ENCODE measurements at places on chromosomes 4 and X.
A peak's percentile ranks its signal among the peaks of the same experiment; 100 is the strongest.

DNA sequence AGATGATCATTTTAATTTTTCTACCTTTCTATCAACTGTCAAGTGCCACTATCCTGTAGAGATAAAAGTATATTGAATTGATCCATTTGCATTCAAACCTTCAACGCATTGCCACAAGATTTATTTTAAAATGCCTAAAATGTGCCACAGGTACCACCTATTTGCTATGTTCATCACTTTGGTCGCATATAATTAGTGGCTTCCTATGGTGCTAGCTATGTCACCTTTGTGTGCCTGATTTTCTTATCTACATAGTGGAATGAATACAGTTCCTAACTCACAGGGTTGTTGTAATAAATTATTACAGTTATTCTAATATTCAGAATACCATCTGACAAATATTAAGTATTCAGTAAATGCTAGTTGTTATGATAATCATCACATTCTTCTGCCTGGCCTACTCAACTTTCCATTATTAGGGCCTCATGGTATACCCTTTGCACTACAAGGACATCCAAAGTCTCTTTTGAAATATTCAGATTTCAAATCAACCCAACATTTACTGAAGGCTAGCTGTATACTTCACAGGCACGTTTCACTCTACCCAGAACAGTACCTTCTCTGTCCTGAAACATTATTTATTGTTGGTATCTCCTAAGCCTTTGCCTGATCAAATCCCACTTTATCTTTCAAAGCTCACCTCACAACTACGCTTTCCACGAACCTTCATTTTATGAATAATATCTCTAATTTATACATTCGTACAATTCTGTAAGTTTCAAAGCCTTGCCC lies 62.4 kb downstream of the ANXA10 start:
- DNase-seq = no peak

DNA sequence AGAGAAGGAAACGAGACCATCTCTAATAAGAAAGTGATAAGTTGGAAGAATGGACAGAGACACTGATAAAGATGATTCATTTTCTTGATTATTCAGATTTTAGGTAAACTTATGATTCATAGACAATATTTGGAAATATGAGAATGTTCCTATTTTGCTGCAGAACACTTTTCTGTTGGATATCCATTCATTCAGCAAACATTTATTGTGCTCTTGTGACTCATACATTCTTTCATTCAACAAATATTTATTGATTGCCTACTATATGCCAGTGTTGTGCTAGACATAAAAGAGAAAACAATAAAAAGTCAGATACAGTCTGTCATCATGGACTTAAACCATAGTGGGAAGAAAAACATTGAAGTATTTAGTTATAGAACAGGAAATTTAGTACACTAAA lies 1232.0 kb downstream of the STIM2 start:
- no peak for DNase-seq

GRCh38 chr4:168487282-168488035 lies 7.2 kb upstream of the DDX60L start:
- DNase-seq = no peak

GRCh38 chr4:8336412-8337075 lies 67.0 kb downstream of the HTRA3 start:
- DNase-seq = no peak

DNA sequence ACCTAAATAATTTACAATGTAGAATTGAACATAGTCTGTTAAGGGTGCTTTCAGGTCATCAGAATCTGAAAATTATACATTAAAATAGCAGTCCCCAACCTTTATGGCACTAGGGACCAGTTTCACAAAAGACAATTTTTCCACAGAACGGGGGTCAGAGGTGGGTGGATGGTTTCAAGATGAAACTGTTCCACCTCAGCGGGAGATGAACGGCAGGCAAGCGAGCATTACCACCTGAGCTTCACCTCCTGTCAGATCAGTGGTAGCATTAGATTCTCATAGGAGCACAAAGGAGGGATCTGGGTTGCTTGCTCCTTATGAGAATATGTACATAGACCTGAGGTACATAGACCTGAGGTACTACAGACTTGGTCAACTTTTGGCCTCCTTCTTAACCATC lies 29.0 kb downstream of the LRBA start:
- no peak for DNase-seq

GRCh38 chr4:85725721-85726170 lies 250.8 kb downstream of the ARHGAP24 start:
- DNase-seq = no peak

DNA sequence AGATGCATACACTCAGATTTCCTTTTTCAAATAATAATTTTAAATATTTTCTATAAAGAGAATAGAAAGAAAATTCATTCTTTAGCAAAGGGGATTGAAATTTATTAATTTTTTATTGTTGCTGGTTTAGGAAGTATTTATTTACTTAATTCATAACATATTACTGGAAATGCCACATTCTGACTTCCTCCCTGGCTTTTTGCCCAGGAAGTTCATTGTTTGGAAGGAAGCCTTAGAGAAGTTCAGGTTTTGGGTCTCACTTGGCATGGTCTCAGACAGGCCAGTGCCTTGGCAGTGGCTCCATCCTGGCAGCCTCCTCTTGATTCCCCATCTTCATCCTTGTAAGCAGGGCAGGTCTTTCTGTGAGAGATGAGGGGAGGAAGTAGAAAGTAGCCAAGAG lies 50.5 kb downstream of the IL15 start:
- no peak for DNase-seq

DNA sequence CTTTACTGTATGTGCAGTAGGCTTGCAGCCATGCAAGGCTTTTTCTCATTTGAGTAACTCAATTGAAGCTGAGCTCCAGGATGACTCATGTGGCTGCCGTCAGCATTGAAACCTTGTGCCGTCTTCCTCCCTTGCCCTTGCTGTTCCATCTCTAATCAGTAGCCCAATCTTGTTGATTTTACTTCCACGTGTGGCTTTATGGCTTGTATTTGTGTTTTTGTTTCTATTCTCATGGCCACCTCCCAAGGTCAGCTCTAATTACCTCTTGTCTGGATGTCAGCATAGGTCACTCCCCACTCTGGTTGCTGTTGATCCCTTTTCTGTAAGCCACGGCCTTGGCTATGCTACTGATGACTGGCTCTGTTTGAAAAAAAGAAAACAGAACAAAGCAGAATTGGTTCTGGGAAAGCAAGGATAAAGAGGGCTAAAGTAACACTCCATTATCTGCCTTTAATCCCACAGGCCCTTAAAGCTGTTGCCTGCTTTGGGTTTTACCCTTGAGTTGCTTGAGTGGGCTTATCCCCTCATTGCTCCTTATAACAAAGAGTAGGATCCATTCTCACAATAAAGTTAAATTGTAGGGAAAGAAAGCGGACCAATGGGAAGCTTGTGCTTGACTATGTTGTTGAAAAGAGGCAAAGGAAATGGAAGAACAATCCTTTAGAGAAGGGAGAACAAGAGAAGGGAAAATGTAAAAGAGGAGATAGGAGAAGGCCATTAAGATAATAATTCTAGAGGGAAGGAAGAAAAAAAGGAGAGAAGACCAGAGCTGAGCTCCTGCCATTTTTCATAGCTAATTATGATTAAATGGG lies 173.9 kb upstream of the PGRMC2 start:
- DNase-seq = no peak

GRCh38 chr4:121788896-121789295 lies 12.2 kb upstream of the EXOSC9 start:
- no peak for DNase-seq

DNA sequence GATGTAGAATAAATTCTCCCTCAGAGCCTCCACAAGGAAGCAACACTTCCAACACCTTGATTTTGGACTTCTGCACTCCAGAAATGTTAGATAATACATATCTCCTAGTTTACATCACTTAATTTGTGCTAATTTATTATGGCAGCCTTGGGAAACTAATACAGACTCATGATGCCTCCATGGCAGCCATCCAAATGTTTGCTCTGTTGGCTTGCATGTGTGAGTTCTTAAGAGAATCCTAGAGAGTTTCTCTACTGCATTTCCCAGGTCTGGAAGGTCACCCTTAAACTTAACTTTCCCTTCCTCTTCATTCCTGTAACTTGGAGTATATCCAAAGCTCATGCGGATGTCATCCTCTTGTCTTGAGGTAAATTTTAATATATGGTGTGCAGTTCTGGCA lies 956.1 kb downstream of the ADGRL3 start:
- no peak for DNase-seq

GRCh38 chrX:109732017-109732801 lies 848 bp downstream of the ACSL4 start:
- DNase-seq = no peak

DNA sequence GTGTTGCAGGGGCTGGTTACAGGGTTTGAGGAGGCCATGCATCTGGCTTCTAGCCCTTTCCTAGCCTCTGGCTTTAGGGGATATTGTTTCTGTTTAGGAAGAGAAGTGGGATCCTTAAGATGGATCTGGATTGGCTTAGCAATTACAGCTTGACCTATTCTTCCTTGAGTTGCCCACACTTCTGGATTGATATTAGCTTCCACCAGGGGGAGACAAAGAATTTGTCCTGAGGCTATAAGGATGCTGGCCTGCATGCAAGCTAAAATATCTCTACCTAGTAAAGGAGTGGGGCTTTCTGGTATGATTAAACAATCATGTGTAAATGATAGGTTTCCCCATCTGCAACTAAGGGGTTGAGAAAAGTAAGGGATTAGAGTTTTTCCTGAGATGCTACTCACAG lies 117.2 kb downstream of the TEX13C start:
- DNase-seq = no peak

DNA sequence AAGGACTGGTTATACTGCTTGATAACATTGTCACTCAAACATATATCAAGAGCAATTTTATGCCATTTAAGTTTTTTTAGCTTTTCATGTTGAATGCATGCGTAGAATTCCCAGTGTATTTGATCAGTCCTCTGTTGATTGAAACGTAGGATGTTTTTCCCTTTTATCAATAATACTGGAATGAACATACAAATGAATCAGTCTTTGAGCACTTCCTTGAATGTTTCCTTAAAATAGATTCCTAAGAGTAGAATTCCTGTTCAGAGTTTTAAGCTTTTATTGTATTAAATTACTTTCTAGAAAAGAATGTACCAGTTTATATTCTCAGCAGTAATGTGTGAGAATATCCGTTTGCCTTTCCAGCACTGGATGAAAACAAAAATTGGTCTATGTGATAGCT lies 37.8 kb downstream of the ADD1 start:
- no peak for DNase-seq

- DNase-seq = no peak
Observed at GRCh38 chrX:42755815-42756214, 22.1 kb downstream of the PPP1R2C start.

GRCh38 chr4:184825141-184825895 lies 450 bp downstream of the ACSL1 start:
- no peak for DNase-seq

- peak; percentile 61 for DNase-seq
Observed at GRCh38 chr4:99816545-99817308, at the start of gene DAPP1. Gene DAPP1, plus strand, starts transcription at chr4:99816827. Its CDS starts 87 bp downstream, at chr4:99816914.

DNA sequence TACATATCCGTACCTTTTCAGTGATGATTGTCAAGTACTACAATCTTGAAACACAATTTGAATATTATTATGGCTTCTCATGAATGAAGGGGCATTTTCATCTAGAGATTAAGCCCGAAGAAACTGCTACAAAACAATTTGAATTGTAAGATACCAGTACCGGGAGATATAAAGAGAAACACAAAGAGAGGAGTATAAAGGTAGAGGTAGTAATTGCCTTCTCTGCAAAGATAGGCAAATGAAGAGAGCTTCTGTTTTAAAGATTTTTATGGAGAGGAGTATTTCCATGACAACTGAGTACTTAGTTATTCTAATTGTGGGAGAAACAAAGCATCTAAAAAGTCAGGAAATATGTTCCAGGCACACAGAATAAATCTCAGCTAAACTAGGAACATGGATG lies 25.3 kb upstream of the KCNIP4 start:
- no peak for DNase-seq

DNA sequence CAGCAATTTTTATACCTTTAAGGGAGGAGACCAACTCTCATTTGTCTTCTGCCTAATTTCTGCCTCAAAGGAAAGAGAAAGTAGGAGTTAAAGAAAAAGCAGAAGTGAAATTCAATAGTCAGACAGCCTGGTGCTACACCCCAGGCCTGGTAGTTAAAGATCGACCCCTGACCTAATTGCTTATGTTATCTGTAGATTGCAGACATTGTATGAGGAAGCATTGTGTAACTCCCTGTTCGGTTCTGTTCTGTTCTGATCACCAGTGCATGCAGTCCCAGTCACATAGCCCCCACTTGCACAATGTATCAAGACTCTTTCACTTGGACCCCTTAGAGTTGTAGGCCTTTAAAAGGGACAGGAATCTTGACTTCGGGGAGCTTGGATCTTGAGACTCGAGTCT lies 335.9 kb upstream of the AR start:
- DNase-seq = no peak

DNA sequence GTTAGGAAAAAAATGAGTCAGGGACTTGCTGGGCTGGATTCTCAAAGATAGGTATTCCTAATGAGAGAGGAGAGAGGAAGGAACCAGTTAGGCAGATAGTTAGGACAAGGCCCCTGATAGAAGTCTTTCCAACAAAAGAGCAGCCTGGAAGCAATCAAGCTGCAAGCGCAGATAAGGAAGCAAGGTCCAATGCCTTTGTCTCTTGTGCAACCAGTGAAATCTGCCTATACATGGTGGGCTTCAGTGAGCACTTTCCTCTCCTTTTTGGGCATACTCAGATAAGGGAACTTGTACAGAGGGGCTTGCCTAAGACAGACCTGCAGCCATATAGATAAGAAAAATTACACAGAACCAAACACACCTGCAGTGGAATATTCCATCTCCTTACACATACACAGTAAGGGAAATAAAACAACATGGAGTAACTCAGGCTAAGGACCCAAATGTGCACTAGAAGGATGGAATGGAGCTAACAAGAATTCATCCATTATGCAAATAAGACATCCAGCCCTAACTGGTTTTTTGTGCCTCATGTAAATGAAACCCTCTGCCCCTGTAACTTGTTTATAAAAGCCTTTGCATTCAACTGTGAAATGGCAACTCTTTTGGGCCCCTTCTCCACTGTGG lies 68.8 kb downstream of the PCDH18 start:
- DNase-seq = no peak

GRCh38 chrX:150348365-150348764 lies 14.8 kb upstream of the MAMLD1 start:
- no peak for DNase-seq

DNA sequence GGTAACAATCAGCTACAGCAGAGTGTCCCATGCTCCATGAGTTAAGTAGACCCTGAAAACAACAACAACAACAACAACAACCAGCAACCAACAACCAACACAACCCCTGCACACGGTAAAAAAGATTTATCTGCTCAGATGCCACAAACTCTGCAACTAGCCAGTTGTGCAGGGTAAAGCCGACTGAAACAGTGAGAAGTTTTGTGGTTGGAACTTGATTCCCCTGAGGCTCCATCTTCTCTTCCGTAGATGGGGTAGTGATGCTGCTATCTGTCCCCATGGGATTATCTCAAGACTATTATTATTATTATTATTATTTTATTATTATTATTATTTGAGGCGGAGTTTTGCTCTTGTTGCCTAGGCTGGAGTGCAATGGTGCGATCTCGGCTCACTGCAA lies 50.6 kb upstream of the RAPGEF2 start:
- DNase-seq = no peak

DNA sequence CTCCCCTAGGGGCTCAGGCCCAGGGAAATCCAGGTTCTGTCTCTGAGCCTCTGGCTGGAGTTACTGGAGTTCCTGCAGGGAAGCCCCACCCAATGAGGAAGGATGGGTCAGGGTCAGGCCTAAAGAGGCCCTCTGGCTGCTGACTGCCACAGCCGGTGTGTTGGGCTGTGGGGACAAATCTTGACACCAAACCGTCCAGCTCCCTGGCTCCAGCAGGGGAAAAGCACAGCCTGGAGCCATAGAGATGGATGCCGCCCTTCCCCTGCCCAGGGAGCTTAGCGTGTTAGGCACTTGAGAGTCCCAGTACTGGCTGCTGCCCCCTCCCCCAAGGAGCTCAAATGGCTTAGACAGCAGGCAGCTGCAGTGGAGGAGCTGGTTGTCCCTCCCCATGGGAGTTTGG lies 321.3 kb upstream of the LCORL start:
- no peak for DNase-seq

Data from activated CD8-positive, alpha-beta memory T cell treated with anti-CD3 and anti-CD28 coated beads for 4 hours (primary cell).